ENCODE measurements at places on chromosomes 2 and 18.
A peak's percentile ranks its signal among the peaks of the same experiment; 100 is the strongest.

GRCh38 chr2:200028998-200029397 lies 73.6 kb downstream of the MAIP1 start:
- DNase-seq: peak; percentile 29

DNA sequence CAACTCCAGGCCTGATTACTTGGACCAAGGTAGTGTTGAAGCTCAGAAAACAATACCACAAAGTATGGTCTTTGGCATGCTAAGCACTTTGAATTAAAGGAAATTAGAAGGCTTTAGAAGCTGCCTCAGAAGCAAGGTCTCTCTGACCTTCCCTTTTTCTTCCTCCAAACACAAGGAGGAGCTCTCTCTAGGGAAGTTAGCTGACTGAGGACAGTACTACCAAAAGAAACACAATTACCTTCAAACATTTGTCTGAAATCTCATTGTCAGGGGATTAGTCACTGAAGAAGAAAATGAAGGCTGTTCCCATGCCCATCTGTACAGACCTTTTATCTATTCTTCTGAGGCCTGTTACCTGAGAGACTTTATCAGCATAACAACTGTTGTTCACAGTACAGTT lies 279.3 kb downstream of the CDH20 start:
- DNase-seq: peak; percentile 16

GRCh38 chr18:28176948-28177827 lies at the start of gene CDH2:
Gene CDH2, minus strand, starts transcription at chr18:28177130. Its CDS starts 108 bp downstream, at chr18:28177022.
- peak; percentile 94 for DNase-seq

DNA sequence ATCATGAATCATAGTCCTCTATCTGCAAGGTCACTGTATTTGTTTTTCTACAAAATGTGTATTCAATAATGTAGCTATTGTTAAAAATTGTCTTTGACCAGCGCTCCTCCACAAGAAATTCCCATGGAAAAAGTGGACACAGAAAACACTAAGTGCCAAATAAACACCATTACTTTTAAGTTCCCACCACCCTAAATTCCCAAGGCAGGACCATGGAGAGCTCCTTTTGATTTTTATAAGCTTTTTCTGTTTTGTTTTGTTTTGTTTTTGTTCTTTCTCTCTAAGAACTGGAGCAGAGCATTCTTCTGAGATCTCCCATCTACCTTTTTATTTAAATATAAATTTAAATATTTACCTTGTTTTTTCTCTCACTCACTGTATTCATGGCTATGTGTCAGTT lies 44.5 kb downstream of the LRATD1 start:
- peak; percentile 6 for DNase-seq

Measured in kidney tubule cell (primary cell).